ENCODE measurements at places on chromosomes 4 and X.

DNA sequence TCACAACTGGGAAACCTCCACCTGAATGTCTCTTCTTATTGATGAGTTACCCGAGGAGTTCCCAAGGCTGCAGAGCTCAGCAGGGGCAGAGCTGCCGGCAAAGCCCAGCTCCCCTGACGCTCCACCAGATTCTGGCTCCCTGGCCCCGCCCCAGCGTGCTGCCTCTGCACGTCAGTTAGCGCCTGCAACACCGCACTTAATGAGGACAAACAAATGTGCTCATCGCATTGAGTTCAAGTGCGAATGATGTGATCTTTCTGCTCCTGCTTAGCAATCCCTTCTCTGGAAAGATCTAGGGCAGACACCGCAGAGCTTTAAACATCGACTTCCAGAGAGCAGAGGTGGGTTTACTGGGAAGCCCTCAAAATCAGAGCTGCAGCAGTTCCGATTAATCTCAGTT, 55.5 kb upstream of the FBXW7 start:
- no peak for DNase-seq

DNA sequence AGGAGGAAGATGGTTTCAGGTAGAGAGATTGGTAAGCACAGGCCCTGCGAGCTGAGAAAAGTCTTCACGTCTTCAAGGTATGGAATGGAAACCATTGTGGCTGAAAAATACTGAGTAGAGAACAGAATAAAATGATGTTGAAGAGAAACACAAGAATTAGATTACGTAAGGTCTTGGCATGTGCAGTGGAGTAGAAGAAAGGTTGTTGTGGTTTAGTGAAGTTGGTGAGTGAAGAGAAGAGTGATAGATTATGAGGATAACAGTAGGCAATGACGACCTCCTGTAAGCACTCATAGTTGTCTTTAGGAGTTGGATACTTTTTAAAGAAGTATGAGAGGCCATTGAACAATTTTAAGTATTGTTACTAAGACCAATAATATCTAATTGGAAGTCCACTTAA, 642.6 kb downstream of the PCDH7 start:
- no peak for DNase-seq

GRCh38 chrX:70769659-70770227, 138.8 kb downstream of the TEX11 start:
- DNase-seq: no peak

DNA sequence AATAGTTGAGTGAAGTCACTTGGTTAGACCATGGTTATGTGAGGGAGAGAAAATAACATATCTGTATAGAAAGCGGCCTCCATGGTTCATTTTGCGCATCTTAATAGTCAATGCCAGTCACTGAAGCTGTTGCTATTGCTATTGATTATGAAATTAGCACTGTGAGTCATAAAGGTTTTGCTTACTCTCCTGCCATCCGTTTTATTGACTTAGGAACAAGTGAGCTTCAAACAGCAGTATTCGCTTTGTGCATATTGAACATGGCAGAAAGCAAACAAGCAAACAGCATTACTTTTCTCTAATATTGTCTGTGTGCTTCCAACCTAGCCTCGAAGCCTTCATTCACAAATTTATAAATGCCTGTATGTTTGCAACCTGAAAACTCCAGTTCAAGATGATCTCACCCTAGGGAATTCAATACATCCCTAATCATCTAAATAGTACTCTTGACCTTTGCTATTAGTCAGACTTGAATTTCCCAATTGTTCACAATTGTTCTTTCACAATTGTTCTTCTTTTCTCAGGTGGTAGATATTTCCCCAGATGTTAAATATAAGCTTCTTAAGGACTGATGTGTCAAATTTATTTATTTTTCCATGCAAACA, 55.9 kb upstream of the GABRA2 start:
- DNase-seq: no peak

GRCh38 chrX:139192386-139192961, 338.1 kb upstream of the F9 start:
- DNase-seq: no peak

- DNase-seq: no peak
These were observed 1.4 kb downstream of the MAEA start for GRCh38 chr4:1291091-1291490.

DNA sequence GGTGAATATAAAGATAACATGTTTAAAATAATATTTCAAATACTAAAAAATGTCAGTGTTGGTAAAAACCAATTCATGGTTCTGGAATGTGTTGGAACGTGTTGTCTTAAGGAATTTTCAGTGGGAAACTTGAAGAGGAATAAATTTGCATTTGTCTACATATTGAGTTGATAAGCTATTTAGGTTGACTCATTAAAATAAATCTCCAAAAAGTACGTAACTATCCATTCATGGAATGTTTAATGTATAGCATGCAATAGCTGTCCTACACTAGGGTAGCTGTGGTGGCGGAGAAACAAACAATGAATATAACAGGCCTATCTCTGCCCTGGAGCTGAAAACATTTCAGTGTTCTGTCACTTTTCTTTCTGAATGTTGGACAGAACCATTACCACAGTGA, 20.3 kb downstream of the SHISA3 start:
- no peak for DNase-seq

DNA sequence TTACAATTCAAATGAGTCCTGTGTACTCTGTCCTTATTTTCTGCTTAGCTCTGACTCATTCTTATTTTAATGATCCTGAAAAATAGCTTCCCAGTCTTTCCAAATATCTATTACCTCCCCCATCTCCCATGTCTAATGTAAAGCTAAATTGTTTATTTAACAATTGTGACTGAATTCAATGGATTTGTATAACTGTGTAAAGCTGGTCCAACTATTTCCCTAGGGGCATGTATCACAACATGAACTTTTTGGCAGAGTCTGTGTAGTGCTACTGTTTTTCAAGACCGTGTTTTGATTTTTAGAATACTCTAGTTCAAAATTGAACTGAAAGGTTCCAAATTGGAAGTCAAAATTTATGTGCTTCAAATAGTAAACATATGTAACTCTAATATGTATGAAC, 67.8 kb downstream of the SPCS3 start:
- DNase-seq: no peak

GRCh38 chrX:125398959-125399440, 79.3 kb downstream of the TEX13C start:
- DNase-seq: no peak

DNA sequence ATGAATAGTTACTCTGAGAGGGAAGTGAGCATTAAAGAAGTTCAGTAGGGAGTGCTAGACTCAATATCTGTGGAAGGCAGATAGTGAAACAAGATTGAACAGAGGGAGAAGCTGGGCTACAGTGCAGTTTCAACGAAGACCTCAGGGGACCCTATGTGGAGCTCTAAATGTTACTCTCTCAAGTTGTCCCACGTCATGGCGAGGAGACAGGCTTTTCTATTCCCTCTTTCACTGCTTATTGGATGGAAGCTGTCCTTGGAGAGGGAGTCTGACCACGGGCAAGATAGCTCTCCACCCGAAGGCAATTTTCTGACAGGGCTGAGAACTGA, 42.3 kb upstream of the CCSER1 start:
- no peak for DNase-seq

DNA sequence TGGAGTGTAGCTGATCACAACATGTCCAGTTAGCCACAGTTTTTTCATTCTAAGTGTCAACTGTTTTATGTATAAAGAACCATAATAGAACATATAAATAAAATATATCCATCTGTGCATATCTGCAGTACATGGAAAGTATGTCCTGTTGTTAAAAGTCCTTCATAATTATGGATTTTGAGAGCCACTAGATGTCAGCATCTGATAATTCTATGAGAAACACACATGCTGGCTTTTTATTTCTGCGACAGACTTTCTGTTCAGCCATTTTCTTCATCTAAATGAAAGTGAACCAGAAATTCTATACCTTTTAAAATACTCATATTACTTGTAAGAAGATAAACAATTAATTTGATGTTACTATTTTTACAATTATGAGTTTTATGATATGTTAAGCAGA, 251.5 kb downstream of the GPM6A start:
- DNase-seq: no peak

DNA sequence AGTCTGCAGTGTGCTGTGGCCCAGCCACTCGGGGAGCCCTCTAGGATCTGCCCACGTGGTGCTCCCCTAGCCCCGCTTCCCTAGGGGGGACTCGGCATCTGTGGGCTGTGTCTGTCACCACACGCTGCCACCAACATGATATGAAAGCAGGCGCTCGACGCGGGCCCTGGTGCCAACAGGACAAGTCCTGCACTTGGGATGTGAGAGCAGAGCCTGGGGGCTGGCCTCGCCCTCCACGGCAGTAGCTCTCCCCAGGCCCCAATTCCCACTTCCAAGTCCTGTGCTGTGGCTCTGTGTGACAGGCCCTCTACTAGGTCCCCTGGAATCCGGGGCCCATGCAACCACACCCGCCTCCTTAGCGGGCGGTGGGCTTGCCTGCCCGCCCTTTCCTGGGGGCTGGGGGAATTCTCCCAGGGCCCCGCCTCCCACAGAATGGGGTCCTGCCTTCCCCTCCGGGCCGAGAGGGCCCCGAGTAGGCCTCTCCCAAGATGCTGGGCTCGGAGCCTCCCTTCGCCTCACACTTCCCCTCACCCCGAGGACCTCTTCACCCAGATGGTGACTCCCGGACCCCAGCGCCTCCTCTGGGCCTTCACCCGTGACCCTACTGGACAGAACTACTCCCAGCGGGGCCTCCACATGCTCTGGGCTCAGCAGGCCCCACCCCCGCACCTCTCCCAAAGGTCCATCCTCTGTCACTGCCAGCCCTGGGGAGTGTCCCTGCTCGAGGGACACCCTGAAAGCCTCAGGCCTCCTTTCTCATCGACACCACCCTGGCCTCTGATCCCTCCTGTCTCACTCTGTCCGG, 11.2 kb downstream of the LRPAP1 start:
- DNase-seq: no peak

- DNase-seq: no peak
These were observed 177.9 kb downstream of the AFAP1 start for GRCh38 chr4:7761720-7762119.

DNA sequence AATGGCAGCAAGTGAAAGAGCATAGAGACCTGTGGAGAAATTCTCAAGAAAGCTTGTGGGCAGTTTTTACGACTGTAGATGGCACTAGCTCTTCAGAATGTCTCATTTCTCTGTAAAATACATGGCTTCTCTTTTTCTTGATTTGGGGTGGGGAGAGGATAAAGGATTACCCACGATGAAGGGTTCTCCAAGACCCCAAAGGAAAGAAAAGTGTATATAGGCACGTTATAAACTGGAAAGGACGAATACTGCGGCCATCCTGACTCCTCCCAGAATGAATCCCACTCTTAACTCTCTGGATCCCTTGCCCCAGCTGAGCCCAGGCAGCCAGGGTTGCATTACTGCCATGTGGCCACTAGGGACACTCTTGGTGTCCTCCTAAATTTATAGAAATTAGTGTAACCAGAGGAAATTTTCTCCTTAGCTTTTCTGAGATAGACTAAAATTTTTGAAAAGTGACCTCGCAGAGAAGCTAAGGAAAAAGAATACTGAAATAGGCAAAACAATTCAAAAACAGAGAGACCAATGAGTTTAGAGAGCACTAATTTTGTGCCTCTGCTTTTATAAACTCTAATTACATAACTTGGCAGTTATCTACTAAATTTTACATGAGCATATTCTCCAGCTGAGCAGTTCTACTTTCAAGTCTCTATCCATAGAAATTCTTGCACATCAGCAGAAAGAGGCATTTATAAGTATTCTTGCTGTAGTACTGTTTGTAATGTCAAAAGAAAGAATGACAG, 37.8 kb upstream of the PCDH19 start:
- no peak for DNase-seq

- DNase-seq: no peak
These were observed 162.2 kb downstream of the ZNF674 start for GRCh38 chrX:46383006-46383405.

DNA sequence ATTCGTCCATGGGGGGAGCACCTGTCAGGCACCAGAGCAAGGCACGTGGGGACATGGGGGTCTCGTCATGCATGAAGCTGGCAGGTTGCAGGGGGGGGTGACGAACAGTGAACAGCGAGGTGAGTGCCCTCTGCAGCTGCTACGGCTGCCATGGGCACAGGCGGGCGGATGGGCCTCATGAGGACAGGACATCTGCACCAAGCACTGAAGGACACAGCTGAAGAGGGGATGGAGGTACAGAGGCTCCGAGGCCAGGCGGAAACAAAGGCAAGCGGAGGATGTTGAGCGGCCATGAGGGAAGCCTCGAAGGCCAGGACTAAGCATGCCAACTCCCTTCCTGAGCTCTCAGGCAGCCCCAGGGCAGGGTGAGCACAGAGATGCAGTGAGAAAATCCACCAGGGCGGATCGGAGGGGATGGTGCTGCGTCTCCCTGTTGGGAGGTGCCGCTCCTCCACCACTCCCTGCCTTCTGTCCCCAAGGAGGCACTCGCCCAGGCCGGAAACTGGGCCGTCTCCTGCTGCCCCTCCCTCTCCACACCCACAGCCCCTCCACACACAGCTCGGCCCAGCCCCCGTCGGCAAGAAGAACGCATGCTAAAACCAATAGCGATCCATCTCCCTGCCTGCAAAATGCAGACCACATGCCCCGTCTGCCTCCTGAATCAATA, 24.6 kb downstream of the ABLIM2 start:
- no peak for DNase-seq

GRCh38 chrX:47568656-47569295, 7.8 kb downstream of the ARAF start:
- DNase-seq: no peak

All from AG04450 (cell line).